ENCODE measurements at places on chromosomes 13 and 19. TPM values are rescaled to one million over a fixed set of nuclear protein-coding genes. Genes with fewer than 3 reads are reported as not detected.

DNA sequence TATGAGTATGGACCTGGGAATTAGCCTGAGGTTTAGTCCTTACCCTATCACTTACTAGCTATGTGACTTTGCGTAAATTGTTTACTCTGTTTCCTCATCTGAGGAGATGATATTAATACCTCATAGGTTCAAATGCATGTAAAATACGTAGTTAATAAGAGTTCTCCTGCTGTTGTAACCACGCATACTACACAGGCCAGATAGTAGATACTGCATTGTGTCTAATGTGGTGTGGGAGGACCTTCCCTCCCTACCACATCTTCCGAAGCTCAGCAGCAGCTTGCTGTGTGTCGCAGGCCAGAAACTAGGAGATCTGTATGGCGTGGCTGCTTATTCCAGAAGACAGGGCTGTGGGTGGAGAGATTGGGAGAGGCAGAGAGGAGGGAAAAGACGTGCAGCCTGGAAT lies 23.0 kb downstream of the GTF2F2 start:
- no peak for ATAC-seq

DNA sequence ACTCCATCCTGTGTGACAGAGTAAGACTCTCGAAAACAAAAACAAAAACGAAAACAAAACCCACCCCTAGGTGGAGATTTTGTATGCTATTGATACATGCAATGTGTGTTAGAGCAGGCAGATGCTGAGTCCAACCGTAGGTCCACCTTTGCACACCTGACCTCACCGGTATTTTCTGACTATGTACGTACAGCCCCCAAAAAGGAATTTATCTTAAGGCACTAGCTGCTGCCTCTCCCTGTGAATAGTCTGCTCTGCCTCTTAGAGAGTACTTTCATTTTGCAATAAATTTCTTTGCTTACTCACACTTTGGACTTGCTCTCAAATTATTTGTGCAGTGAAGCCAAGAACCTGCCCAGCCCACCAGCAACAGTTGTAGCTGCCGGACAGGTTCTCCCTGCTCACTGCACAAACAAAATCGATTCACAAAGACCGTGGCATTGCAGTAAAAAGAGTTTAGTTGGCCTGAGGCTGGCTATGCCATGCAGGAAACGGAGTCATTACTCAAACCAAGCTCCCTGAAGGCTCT lies 8.2 kb upstream of the ZNF77 start:
- no peak for ATAC-seq

GRCh38 chr19:3684054-3684816 lies 16.0 kb downstream of the PIP5K1C start:
- no peak for ATAC-seq

Gene ZNF681
- total RNA-seq = 0.78 TPM

- ATAC-seq = no peak
Observed at GRCh38 chr13:103067751-103068555, 1.7 kb upstream of the SLC10A2 start.

DNA sequence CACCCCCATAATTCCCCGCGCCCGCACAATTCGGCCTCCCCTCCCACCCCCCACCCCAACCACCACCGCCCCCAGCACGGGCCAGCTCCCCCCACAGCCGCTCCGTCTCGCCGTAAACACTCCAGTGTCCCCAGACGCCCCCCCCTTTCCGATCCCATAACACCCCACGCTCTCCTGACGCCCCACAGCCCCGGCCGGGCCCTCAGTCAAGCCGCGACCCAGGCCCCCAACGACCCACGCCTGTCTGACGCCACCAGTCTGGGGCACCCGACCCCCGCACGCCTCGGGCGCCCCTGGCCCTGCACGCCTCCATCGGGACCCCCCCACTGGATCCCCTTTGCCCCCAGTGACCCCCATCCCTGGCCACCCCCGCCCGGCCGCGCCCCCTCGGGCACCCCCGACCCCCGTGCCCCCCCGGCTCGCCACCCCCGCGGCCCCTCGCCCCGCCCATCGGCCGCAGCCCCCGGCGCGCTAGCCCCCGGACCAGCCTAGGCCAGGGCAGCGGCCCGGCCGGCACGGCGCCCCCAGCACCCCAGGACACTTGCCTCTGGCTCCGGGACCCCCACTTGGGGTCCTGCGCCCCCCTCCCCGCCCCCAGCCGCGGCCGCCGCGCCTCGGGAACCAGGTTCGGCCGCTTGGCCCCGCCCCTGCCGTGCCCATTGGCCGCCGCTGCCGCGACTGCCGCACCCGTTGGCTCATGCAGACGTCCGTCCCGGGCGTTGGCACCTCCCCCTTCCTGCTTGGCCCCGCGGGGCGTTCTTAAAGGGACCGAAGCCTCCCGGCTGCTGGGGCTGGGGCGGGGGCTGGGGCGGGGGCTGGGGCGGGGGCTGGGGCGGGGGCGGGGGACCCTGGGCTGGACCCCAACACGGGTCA lies at the start of gene FKBP8:
Gene FKBP8 (minus strand): TSS at position 633 of the 873 bp plus-strand sequence. CDS start 1,603 bp downstream, outside the sequence.
- ATAC-seq = peak; percentile 99

Gene PSG2
- total RNA-seq = not detected

GRCh38 chr19:22619371-22619770 lies 14.8 kb upstream of the ZNF492 start:
- no peak for ATAC-seq

Gene PRX
- 7.3 TPM for total RNA-seq

- peak; percentile 94 for ATAC-seq
Observed at GRCh38 chr19:12647490-12648071, 19.0 kb downstream of the MAN2B1 start.

Gene PDX1
- not detected for total RNA-seq

GRCh38 chr13:62631619-62632018 lies 1216.0 kb upstream of the PCDH20 start:
- no peak for ATAC-seq

DNA sequence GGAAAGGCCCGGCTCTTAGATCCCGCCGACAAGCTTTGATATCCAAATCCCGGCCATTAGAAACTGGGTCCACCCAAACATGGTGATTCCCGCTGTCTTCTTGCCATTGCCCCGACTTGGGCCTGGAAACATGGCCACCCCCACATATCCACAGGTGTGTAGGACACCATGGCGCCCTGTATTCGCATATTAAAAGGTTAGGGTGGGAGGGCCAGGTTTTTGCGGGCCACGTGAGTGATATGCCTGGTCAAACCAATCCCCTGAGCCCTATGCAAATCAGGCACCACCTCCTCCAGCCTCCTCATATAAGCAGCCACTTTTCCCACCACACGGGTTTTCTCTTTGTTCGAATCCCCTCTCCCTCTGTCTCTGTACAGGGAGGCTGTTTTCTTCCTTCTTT lies 766.4 kb downstream of the UQCRFS1 start:
- ATAC-seq = no peak

- ATAC-seq = no peak
Observed at GRCh38 chr19:11710313-11710712, 28.4 kb downstream of the ZNF823 start.

DNA sequence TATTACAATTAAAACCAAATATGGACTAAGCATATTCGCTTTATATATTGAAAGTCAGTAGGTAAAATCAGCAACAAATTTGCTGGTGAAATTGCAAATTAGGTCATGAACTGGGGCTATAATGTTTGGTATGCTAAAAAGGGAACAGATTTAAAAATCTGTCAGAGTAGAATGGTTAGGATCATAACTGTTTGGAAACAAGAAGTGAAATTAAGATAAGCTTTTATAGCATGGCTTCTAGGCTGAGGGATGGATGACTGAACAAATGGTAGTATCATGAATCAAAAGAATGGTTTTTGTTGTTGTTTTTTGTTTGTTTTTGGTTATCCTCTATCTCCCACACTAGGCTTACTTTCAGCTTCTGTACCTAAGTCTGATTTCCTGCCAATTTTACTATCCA lies 1090.4 kb downstream of the PCDH9 start:
- no peak for ATAC-seq

DNA sequence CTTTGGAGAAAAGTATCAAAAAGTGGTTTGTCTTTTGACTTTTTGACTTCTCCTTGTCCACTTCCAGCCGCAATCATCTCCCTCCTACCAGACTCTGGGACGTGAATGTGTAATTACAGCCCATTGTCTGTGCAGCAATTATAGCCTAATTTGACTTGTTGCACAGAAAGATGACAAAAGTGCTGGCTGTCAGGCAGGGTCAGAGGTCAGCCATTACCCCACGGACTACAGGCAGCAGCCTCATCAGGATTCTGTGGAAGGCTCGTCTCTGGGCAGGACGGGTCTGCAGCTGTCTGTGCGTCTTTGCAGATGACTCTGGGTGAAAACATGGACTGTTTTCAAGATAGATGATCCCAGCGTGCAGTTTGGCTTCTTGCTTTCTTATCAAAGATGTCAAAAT lies 102.2 kb upstream of the EDNRB start:
- ATAC-seq = no peak

DNA sequence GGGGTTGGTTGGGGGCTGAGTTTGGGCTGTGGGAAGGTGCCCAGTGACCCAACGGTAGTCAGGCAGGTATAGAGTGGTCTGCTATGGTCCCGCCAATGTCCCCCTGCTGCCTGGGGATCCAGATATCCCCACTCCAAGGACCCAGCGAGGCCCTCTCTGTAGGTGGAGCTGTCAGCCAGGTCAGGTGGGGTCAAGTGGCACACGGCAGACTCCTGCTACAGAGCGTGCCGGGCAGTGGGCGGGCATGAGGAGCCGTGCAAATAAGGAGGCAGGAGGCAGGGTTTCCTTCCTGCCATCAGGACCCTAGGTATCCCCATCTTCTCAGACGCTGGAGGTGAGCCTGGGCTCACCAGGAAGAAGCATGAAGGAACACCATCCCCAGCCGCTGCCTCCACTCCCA lies 14.9 kb downstream of the EVI5L start:
- no peak for ATAC-seq

- no peak for ATAC-seq
Observed at GRCh38 chr13:74280795-74281490, 146.7 kb upstream of the KLF12 start.

DNA sequence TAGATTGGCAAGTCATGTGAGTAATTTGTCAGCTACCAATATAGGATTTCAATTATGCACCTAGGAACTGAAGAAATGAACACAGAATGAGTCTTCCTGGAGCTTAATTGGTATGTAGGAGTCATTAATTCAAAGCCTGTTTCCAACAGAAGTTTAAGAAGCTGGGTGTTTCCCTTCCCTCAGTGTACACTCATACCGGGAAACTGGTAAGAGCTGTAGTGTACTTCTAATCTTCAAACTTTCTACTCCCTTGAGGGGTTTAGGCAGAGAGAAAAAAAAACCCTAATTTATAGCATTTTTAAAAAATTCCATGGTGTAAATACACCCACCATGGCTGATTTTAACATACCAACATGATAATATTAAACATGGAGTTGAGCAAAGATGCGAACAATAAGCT lies 665.7 kb upstream of the SLITRK5 start:
- ATAC-seq = no peak

DNA sequence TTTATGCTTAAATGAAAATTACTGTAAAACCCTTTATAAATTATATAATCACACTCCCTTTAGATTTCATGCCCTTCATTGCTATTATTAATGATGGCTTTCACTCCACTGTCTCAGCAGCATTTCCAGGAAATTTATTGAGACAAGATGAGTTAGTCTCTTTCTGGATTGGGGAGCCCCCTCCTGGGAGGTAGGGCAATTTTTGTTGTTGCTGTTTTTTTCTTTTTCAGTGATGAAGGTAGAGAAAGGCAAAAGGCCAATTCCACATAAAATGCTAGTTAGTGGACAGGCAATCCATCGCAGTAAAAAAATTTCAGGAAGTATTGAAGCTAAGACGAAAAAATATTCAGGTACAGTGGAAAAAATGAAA lies 80.2 kb downstream of the TEX26 start:
- ATAC-seq = no peak

- no peak for ATAC-seq
Observed at GRCh38 chr13:102768909-102769308, 4.7 kb downstream of the TEX30 start.

Data from gastroesophageal sphincter (tissue), 4 donors.